ENCODE measurements at places on chromosomes 3 and 15. TPM values are rescaled to one million over a fixed set of nuclear protein-coding genes. Genes with fewer than 3 reads are reported as not detected.

Gene PCLAF
- total RNA-seq, result not detected

Gene PLCB2
- 8.4 TPM for total RNA-seq

Gene PRR20G
- total RNA-seq, result not detected

Gene RLBP1
- not detected for total RNA-seq

Gene CGNL1
- total RNA-seq, result 16.4 TPM

Gene MKRN3
- 0.43 TPM for total RNA-seq

Gene CAND2
- 45.2 TPM for total RNA-seq

Gene LRTM1
- total RNA-seq, result not detected

Gene GOLGA6L7
- total RNA-seq, result not detected

Gene GOLGA6A
- not detected for total RNA-seq

Gene MINDY4B
- not detected for total RNA-seq

Gene LRRN1
- total RNA-seq, result 0.24 TPM

Gene PCOLCE2
- 79.1 TPM for total RNA-seq

Measured in right atrium auricular region (tissue), 2 donors.